ENCODE measurements at places on chromosomes 12 and 14.

- DNase-seq: no peak
Observed at GRCh38 chr12:19979584-19979983, 388.8 kb upstream of the PDE3A start.

DNA sequence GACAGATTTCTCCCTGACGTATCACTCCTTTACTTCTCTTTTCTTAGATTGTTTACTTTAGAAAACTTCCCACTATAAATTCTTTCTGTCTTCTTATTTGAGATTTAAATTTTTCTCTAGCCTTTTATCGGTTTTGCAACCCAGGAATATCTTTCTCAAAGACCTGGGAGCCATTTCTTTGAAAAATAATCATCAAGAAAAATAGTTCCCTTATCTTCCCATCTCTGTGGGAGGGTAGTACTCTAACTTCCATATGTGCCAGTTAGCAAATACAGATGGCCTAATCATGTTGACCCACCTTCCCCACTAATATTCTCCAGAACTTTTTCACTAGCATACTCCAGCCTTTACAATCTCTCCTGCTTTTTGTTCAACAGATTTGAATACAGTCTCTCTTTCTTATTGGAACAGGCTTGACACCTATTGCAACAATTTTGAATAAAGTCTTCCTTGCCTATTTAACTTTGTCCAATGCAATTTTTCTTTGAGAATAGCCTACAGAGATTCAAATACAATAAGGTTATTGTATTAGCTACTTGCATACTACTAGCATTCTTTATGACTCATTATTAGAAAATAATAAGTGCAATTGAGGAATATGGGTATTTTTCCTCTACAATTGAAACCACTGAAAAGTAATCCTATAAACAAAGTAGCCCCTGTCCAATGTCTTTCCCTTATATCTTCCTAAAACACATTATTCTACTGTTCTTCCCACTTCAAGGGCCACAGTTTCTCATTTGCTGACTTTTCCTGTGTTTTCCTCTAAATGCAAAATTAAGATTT lies 27.4 kb upstream of the KLRB1 start:
- no peak for DNase-seq

GRCh38 chr14:31263485-31264133 lies 56.0 kb upstream of the HECTD1 start:
- no peak for DNase-seq

DNA sequence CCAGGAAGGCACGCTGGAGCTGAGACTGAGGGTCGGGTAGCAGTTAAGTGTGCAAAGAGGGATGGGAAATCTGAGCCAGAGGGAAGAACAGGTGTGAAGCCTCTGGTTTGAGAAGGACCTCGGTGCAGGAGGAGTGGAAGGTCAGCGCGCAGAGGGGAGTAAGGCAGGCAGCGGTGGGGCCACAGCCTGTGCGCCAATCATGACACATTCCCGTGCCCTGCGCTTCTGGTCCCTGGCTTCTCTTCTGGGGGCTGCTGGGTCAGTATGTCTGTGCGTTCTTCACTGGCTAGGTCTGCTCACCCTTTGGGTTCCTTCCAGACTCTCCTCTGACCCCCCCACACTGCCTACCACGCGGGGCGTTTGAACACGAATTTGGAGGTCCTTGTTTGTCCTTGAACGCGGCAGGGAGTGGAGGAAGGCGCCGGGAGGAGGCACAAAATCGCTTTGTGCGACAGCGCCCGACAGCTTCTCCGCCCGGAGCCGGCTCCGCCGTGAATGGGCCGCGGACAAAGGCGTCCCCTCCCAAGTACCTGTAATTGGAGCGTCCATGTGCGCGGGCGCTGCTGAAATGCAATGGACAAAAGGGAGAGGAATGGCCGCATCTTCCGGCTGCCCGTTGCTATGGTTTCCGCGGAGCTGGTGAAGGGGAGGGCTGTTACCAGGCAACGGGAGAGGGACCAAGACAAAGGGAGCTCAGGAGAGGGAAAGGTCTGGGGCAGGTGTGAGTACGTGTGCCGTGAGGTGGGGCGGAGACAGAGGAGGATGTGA lies 207.2 kb upstream of the SRRM4 start:
- DNase-seq: no peak

DNA sequence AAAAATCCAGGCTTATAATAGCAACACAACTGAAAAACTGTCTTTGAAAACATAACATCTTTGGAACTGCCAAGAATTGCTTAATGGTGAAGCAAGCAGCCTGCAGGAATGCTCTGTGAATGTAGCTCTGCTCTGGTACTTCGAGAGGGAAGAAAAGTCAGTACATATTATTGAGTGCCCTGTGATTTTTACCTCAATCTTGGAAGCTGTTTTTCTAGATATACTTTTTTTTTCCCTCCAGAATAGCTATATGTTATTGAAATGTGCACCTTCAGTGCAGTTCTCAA lies 508.1 kb downstream of the PCNX1 start:
- no peak for DNase-seq

DNA sequence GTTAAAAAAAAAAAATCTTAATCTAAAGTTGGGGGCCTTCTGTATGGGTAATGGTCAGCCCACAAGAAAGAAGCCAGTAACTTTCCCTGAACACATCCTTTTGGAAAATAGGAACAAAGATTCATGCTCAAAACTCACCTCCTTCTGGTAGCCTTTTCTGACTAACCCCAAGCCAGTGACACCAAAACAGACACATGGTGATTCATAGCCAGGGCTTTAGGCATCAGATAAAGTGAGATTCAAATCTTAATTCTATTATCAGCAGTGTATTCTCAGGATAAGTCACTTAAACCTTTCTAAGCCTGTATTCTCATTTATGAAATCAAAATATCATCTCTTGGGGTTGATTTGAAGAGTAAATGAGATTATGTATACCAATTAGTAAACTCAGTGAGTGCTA lies 4.9 kb downstream of the ATP5MC2 start:
- DNase-seq: no peak

- no peak for DNase-seq
Observed at GRCh38 chr14:24439830-24440605, 2.6 kb downstream of the SDR39U1 start.

DNA sequence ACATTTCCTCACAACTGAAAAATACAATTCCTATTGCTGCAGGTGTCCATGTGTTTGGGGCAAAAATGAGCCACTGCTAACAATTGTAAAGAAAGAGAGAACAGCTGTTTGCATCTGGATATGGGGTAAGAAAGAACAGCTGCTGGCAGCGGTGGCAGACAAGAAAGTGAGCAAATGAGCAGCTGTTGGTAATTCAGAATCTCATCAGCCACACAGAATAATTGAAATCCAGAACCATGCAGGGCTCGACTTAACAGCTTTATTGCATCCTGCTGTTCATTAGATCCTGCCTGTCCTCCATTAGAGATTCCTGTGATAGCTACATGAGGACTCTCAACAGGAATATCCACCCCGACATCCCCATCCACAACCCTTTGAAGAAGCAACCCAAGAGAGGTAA lies 62.5 kb upstream of the TSPAN8 start:
- DNase-seq: no peak

GRCh38 chr14:71737760-71738159 lies 194.5 kb upstream of the RGS6 start:
- no peak for DNase-seq

DNA sequence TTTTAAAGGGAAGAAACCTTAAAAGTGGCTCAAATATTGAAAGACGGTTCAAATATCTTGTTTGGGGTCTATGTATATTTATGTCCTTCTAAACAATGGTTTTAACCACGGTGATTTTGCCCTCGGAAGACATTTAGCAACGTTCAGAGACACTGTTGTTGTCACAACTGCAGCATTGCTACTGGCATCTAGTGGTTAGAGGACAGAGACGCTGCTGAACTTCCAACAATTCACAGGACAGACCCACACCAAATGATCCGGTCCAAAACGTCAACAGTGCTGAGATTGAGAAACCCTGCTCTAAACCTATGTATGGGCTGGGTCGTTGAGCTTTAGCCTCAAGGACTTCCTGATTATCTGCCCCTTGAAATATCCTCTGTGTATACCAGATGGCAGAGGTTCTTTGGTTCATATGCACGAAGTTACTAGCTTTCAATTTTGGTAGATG lies 1.7 kb downstream of the ANGEL1 start:
- DNase-seq: peak; percentile 10

- DNase-seq: no peak
Observed at GRCh38 chr14:25843481-25844470, 754.1 kb downstream of the NOVA1 start.

DNA sequence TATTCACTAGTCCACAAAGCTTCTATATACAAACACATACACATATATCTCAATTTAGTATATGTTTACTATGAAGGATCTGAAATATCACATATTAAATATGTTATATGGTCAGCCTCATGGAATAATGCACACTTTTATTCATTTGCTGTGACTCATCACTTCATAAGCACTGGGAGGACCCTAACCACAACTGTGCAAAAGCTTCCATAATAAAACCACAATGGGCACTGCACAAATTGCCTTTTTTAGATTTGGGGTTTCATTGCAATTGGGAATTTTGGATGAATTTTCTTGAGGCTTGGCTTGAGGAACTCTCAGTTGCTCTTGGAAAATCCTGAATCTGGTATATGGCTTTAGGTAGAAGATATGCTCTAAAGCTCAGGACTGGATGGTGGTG lies 399.4 kb downstream of the C12orf75 start:
- DNase-seq: no peak

GRCh38 chr12:93737457-93738198 lies 60.5 kb downstream of the CRADD start:
- DNase-seq: no peak

DNA sequence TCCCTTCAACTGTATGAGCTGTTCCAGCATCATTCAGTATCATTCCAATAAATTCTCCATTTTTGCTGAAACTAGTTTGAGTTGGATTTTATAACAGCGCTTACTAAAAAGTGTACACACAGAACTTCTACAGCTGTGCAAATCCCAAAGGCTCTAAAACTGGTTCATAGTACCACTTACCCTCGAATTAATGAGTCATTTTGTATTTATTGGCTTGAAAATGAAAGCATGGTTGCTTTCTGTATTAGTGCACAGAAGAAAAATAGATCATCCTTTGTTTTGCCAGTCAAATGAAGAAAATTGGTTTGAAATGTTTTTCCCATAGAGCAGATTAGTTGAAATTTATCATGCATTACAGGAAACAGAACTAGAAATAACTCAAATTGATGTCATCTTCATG lies 268.3 kb upstream of the CPNE8 start:
- DNase-seq: no peak

GRCh38 chr14:102980409-102980810 lies 57.9 kb downstream of the AMN start:
- no peak for DNase-seq

GRCh38 chr12:105510526-105510925 lies 180.0 kb downstream of the C12orf75 start:
- no peak for DNase-seq

DNA sequence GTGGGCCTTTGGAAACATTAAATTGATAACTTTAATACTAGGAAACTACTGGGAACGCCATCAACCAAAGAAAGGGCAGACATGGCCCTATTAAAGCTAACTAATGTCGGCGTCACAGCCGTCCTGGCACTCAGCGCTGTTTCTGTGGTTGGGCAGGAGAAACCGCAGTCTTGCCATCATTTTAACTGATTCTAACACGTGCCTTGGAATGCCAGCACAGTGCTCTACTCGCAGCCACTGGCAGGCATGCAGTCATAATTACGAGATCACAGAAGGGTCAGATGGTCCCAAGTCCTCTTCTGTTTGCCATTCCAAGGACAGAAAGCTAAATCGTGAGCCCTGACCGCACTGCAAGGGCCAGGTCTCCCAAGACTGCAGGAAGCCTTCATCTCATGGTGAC lies 75.2 kb downstream of the RIMBP2 start:
- DNase-seq: no peak

DNA sequence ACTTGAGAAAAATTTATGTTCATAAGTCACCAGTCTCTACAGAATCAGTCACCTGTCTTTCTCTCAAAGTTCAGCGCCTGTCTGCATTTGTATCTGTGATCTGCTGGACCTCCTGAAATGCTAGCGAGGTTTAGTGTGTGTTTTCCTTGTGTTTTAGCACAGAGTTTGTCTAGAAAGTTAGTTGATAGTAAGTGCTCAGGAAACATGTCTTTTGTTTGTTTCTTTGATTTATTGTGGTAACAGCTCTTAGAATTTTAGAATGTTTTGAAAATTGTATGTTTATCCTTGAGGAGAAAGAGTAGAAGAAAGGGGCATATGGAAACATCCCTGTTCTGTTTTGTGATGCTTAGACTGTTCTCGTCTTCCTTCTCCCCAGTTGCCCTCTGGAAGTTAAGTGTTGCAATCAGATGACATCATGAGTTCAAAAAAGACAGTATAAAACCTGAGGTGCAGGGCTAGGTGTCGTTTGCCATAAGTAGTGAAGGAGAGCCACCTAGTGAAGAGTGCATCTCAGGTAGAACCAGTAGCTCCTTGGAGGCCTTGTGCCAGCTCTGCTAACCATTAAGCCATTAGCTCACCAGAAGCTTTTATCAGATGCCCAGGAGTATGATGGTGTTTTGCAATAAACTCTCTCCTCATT lies 44.8 kb downstream of the FBXW8 start:
- no peak for DNase-seq

GRCh38 chr14:50920482-50921230 lies 23.6 kb downstream of the PYGL start:
- DNase-seq: no peak

GRCh38 chr12:115771065-115771464 lies 506.4 kb downstream of the MED13L start:
- no peak for DNase-seq

DNA sequence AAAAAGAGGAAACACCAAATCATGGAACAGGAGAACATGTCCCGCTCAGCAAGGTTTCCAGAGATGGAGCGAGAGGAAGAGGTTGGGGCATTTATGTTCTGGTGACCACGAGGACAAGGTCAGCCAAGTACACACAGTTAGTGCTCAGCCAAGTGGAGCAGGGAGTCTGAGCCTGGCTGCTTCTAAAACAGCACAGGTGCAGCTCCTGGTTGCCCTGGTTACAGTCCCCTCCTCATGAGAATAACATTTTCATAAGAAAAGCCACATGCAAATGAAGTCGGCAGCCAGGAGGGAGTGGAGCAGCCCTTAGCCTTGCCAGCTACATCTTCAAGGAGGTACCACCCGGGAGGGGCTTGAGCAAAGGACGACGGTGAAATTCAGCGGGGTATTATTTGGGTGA lies 81.8 kb downstream of the NOS1 start:
- no peak for DNase-seq

GRCh38 chr12:128606970-128607369 lies 216.8 kb downstream of the SLC15A4 start:
- no peak for DNase-seq

GRCh38 chr12:75917083-75917482 lies 114.5 kb downstream of the PHLDA1 start:
- DNase-seq: no peak

- no peak for DNase-seq
Observed at GRCh38 chr14:60317609-60318008, 68.6 kb downstream of the PPM1A start.

DNA sequence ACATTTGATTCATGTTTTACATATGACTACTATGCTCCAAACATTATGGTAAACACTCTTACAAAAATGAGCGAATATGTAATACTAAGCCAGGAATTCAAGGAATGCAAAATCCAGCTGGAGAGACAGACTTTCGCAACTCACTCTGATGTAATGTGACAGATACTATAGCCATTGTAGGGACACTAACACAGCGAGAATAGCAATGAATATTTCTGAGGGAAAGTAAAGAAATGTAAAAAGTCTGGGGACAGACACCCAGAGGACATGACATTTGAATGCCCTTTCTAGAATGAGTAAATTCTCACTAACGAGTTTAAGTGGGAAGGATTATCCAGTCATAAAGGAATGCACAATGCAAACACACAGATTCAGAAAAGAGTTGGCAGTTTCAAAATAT lies 121.9 kb downstream of the PIK3C2G start:
- DNase-seq: no peak
